ENCODE measurements at places on chromosomes 16 and 17.
A peak's percentile ranks its signal among the peaks of the same experiment; 100 is the strongest.

GRCh38 chr17:77725846-77726245 is 232.7 kb upstream of the TNRC6C start:
- no peak for DNase-seq

DNA sequence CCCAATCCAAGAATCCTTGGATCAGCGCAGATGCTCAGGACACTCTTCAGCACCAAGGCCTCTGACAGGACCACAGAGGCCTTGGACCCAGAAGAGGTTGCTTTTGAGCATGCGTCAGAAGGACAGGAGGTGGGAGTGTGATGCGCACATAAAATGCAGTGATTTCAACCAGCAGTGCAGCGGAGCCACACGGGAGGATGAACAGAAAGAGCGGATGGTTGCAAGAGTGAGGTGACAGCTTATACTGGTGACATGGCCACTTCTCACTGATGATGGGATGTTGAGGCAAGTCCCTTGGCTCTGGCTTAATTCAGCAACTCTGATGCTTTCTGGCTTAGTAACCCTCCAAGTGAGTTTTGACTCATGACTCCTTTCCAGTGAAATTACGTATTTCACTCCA is 25.2 kb upstream of the ERN1 start:
- DNase-seq, result no peak

GRCh38 chr17:45376171-45377005 is 56.3 kb downstream of the ARHGAP27 start:
- peak; percentile 72 for DNase-seq

DNA sequence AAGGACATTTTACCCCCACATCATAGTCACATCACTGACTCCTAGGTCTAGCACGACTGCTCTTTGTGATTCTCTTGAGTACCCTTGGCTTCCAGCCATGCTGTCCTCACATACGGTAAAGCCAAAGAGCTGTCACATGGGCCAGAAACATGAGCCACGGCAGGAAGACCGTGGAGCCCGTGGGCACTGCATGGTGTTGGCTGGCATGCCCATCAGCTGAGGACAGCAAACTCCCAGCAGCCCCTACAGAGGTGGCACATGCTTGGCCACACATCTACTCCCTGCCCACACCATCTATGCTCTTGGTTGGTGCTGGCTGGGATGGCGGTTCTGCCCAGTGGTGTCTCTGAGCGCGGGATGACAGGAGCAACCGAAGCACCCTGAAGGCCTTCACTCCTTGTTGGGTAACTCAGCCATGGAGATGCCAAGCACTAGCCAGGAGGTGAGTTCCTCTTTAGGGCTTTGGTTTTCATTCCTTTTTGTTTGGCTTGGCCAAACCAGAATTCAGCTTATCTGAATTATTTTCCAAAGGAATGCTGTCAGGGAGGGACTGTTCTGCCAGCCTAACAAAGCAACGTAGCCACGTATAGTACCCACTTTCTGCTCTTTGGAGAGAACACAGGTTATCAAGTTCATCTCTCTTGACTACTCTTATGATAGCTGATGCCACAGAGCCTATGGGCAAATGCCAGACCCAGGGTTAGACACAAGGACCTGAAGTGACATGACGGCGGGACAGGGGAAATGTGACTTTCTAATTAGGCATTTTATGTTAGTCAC is 10.0 kb downstream of the TNFAIP1 start:
- no peak for DNase-seq

- DNase-seq, result no peak
Observed at GRCh38 chr17:37230633-37231032, 145.2 kb upstream of the C17orf78 start.

DNA sequence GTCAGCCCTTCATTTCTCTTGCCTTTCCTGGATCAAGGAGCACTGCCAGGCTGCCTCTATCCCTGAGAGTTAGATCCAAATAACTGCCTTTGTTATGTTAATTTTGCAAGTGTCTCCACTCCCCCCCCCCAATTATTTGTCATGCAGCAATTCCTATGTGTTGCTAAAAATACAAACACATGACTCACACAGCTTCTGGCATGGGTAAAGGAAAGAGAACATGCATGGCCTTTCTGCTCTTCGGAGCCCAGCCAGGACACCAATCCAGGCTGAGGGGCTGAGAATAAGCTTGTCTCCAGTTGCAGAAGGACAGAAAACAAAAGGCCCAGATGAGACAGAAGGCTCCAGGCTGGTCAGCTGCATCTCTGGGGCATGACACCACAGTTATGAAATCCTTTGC is 148.0 kb upstream of the TNRC6C start:
- no peak for DNase-seq

DNA sequence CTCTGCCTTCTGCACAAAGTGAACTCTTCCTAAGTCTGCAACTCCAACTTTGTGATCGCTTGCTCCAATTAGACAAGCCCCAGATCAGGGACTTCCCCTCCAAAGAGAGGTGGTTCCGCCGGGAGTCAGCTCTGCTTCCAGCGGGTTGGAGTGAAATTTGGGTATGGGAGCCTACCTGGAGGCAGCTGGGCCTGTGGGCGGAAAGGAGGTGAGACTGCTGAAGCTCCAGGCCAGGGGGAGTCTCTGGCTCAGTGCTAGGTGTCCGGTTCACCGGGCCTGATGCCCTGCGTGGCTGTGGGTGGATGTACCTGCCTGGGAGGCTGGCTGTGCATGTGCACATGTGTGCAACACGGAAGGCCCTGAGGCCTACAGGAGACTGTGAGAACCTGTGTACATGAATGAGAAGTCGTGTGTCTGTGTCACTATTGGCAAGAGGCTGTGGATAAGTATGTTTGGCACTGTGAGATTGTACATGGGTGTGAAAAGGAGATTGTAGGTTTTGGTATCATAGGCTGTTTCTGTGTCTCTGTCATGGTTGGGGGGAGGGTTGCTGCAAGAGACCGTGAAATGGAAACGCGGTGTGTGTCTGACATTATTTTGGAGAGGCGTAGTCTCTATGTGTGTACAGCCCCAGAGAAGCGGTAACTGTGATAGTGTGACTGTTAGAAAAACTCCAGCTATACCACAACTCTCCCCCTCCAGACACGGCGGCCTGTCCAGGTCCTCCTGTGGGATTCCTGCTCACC is 4.2 kb downstream of the LHX1 start:
- no peak for DNase-seq

DNA sequence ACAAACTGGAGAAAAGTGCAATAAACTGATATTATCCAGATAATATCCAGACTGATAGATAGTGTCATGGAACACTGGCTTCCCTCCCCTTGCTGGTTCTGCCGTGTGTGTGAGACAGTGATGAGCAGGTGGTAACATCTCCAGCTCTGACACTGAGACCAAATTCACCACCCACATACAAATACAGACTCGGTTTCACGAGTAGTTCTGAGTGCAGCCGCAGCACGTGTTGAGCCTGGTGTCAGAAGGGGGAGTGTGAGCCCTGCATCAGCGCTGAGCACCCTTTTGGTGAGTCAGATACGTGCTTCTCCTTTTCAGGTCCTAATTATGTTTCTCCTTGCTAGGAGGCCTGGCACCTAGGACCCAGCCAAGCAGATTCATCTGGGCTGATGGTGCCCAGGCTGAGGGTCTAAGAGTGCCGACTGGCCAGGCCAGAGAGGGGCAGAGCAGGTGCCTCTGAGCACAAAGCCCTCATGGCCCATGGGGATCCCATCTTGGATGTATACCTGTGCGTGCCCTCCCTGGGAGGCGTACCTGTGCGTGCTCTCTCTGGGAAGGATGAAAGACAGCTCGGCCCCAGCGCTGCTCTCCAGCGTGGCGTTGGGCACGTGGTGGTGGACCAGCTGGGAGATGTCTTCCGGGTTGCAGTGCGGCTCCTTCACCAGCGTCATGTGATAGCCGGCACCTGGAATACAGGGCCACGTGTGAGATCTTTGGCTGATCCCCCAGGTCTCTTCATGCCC is 27.3 kb upstream of the RNPS1 start:
- DNase-seq, result no peak

DNA sequence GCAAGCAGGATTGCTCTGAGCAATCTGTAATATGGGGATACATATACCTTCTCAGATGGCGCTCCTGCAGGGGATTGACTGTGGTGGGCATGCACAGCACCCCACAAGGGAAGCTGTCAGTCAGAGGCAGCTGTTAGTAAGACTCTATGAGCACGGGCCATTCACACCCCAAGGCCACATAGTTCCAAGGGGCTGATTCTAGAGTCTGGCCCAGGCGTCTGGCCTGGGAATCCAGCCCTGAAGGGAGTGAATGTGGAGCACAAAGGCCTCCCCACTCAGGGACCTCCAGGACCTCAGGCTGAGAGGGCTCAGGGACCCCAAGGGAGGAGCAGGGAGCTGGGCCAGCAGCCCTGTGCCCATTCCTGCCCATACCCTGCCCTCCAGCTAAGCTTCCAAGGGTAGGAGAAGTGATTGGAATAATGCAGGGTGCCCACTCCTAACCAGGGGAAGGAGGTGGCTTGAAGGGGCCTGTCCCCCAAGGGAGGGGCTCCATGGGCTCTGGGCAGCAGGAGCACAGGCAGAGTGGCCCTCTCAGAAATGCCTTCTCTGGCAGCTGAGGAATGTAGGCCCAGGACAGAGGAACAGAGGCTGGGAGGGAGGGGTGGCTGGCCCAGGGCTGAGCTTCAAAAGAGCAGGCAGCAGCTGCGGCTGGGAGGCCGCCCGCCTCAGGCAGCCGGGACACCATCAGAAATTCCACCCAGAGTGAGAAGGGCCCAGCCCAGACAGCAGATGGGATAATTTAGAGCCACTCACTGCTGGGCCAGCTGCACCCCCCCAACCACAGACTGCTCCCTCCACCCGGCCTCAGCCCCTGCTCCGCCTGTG is 48.9 kb upstream of the MRPS23 start:
- peak; percentile 86 for DNase-seq

DNA sequence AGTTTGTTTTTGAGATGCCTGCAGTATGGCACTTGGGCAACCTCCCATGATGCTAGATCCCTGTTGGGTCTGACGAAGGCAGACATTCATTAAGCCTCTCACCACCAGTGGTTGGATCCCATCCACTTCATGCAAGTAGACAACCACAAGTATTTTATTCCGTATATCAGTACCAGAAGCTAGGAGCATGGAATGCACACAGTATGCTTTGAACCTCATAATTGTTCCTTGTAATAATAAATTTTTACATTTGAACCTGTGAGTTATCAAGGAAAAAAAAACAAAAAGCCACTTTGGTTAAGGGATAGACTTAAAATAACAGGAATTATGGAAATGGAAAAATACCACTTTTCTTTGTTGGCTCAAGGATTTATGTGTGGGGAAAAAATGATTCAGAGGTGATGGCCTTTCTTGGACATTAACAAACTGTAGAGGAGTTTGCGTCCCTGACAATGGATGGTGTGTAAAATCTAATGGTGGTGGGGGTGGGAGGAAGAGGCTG is 107.1 kb upstream of the KCNJ16 start:
- no peak for DNase-seq

DNA sequence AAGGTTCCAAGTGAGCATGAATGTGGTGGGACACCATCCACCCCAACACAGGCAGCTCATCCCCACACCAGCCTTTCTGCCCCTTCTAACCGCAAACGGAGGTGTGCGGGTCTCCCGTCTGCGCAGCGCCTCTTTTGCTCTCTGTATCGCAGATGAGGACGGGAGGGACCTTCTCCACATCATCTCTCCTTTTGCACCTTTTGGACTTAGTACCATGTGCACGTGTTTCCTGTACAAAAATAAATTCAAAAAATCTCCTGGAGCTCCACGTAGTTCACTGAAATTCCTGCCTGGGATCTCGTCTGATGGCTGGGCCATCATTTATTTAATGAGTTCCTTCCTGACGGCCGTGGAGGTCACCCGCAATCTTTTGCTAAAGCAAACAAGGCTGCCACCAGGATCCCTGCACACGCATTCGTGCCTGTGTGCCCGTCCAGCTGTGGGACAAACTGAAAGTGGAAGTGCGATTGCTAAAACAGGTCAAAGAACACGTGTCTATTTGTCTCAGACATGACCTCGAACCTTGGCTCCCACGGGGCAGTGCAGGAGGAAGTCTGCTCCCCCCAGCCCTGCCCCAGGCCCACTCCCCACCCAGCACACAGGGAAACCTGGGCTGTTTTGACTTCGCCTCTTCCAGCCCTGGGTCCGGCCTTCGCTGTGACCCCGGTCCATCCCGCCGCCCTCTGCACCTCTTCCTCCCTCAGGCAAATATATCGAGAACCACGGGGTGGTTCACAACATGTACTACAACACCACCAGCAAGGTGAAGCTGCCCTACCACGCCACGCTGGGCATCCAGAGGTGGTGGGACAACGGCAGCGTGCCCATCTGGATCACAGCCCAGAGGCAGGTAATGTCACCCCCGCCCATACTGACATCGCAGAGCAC is 2.3 kb downstream of the ENPP7 start:
- DNase-seq, result no peak

DNA sequence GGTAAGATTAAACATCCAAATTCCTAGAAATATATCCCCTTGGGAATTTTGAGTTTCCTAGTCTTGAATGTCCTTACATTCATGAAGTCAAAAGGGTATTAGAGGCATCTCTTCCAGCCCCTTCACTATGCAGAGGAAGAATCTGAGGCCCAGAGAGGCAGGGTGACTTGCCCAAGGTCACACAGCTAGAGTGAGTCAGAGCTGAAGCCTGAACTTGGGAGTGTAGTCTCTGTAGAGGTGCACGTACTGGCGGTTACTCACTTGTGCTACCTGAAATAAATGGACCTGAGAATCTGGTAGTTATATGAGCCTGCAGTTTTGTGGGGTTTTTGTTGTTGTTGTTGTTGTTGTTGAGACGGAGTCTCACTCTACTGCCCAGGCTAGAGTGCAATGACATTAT is 164.0 kb downstream of the XYLT1 start:
- no peak for DNase-seq

DNA sequence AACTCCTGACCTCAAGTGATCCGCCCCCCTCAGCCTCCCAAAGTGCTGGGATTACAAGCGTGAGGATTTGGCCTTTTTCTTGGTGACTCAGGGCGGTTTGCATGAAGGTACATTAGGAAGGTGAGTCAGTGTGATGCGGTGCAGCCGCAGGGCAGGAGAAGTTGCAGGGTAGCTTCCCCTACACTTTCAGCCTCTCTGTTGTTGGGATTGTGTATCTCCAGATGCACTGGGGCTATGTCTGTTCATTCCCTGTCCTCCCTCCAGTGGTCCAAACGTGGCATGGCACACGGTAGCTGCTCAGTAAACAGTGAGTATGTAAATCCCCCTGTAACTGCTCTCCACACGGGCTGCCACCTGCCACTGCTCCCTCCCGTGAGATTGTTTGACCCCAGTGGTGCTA is 109.1 kb upstream of the CDC42EP4 start:
- DNase-seq, result peak; percentile 33

- DNase-seq, result no peak
Observed at GRCh38 chr16:59249011-59249410, 514.9 kb upstream of the GOT2 start.

DNA sequence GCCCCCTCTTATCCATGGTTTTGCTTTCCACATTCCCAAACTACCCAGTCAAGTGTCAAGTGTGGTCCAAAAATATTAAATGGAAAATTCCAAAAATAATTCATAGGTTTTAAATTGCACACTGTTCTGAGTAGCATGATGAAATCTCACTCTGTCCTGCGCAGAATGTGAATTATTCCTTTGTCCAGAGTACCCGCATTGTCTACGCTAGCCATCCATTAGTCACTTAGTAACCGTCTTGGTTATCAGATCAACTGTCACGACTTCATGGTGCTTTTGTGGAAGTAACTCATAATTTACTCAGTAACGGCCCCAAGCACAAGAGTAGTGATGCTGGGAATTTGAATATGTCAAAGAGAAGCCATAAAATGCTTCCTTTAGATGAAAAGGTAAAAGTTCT is 94.9 kb downstream of the SLC39A11 start:
- DNase-seq, result peak; percentile 87

GRCh38 chr17:37787055-37787757 is 42.3 kb upstream of the HNF1B start:
- DNase-seq, result peak; percentile 6

Measured in NCI-H69 (cell line).